Hindlimb muscle (tissue), 1 donor: ENCODE measurements at places on chromosomes 5 and 9. TPM values are rescaled to one million over a fixed set of nuclear protein-coding genes. Genes with fewer than 3 reads are reported as not detected.

GRCh38 chr5:31638748-31639418 is at the start of gene PDZD2:
TSS of gene PDZD2 (plus strand) at chr5:31639131.
- peak; percentile 77 for DNase-seq

- DNase-seq: no peak
Measured at GRCh38 chr9:121365564-121365963, 4.5 kb downstream of the STOM start.

DNA sequence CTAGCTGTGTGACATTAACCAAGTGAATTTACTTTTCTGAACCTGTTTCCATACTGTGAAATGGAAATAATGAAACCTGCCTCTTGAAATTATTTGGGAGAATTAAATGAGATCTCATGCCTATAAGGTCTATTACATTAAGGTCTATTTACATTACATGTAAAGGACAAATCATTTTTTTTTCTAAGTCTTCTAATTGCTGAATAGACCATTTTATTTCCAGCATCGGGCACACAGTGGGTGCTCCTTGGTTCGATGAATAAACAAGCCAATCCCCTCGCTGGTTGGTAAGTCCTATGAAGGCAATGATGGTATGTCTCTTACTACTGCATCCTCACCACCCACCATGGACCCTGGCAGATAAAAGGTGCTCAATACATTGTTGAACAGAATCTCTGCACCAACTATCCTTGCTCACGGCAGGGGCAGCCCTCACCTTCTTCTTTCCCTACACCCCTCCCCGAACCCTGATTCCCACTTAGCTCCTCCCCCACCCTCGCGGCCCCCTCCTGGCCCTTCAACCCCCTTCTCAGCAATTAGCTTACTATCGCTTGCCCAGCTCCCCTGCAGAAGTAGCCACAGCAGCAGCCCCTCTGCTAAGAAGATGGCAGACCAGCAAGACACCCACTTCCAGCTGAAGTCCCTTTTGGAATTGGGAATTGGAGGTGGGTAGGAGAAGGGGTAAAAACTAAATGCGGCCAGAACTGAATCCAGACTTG is 3.0 kb downstream of the PCDH1 start:
- DNase-seq: no peak

DNA sequence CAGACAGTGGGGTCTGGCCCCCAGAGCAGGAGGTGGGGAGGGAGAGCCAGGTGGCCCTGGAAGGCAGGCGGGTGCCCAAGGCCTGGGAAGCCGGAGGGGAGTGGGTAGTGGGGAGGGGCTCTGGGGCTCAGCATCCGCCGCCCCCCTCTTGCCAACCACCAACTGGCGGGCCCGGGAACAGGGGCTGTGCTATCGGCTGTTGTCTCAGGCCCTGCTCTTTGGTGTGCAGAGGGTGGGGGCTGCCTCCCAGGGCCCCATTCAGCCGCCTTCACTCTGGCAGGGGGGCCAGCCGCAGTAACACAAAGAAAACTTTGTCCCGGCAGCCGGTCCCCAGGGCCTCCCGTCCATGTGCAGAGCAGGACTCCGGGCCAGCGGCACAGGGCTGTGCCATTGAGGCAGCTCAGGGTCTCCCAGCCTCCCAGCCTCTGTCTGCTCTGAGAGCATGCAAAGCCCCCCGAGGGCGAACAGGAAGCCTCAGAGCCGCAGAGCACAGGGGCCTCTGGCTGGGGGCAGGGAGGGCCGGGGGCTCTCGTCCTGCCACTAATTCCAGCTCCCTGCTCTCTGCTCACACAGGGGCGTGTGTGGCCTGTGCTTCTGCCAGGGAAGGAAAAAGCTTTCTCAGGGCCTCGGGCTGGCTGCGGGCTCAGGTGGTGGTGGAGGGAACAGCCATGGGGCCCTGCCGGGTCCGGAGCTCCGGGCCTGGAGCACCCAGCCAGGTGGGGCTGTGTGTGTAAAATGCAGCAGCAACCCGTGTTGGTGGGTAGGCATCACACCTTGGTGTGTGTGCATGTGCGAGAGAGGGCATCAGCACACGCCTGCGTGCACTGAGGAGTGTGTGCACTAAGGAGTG is 54.2 kb upstream of the NOTCH1 start:
- no peak for DNase-seq

DNA sequence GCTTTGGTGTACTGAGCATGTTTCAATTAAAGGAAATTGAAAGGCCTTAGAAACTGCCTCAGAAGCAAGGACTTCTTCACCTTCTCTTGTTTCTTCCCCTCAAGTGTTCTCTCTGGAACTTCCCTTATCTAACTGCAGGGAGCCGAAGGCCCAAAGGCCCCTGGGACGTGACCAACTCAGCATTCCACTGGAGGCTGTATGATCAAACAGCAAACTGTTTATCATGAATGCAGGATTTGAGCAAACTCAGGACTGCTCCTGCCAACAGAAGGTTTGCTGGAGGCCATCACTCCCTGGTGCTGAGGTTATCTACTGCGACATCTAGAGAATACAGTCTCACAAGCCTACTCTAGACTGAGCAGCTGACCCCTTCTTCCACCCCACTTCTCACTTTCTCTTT is 4.8 kb upstream of the CDH10 start:
- DNase-seq: no peak

DNA sequence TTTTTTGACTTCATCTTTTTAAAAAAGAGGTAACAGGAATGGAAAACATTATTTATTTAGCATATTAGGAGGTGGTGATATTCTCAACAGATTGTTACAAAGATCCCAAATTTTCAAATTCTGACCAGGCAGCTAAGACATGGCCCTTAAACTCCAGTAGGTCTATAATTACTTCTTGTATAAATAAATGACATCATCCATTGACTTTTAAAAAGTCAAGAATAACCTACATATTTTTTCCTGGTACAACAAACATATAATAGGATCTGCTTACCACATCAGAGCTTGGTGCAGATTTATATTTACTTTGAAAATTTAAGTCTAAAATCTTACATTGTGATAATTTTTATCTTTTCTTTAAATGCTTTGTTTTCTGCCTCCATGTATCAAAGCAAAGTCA is 92.2 kb upstream of the TRPM3 start:
- no peak for DNase-seq

The SLC6A7 gene
- polyA plus RNA-seq: 0.22 TPM

The POC5 gene
- 8.9 TPM for polyA plus RNA-seq

The TMEM171 gene
- polyA plus RNA-seq: 0.88 TPM

The PCDHB9 gene
- 3.2 TPM for polyA plus RNA-seq

The SLC6A19 gene
- not detected for polyA plus RNA-seq

The PCDHGB7 gene
- polyA plus RNA-seq: 9.9 TPM

The RPL35 gene
- 2,149 TPM for polyA plus RNA-seq

The NTNG2 gene
- polyA plus RNA-seq: 0.28 TPM

The FAM151B gene
- 5.2 TPM for polyA plus RNA-seq
